ENCODE measurements at places on chromosomes 6 and 20.
A peak's percentile ranks its signal among the peaks of the same experiment; 100 is the strongest.

- no peak for DNase-seq
Observed at GRCh38 chr6:129370268-129370916, 339.6 kb downstream of the ARHGAP18 start.

- no peak for DNase-seq
Observed at GRCh38 chr6:18978337-18979128, 591.4 kb downstream of the RNF144B start.

GRCh38 chr20:9969626-9970025 is 65.2 kb upstream of the ANKEF1 start:
- no peak for DNase-seq

DNA sequence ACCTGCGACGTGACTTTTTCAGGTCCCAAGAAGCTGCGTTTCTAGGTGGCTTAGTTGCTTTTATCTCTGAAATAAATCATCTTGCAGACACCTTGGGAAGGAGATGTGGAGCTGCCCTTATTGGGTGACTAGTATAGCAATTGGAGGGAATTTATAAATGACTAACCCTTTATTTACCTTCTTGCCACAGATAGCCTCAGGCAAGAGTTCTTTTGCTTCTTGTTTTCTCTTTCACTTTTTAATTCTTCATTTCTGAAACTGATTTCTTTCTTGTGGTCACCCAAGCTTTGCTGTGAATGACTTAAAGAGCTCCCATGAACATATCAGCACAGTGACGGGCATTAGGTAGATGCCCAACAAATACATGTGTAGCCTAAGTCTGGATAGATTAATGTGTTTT is 3.0 kb downstream of the ADGRF4 start:
- no peak for DNase-seq

DNA sequence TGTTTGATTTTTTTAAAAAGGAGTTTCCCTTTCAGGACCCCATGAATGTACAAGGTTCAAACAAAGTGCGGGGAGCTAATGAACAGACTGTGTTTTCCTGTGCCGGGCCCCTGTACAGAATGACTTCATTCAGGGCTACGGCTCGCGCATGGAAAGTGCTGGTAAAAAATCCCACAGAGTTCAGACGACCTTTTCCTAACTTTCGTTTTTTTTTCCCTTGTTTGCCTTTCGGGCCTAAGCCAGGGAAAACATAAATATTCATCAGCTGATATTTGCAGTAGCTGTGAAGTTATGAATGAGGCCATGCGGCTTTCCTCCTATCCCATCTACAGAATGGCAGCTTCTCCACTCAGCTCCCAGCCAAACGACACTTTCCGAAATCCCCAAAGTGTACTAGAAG is 74.0 kb downstream of the HAO1 start:
- DNase-seq: no peak

DNA sequence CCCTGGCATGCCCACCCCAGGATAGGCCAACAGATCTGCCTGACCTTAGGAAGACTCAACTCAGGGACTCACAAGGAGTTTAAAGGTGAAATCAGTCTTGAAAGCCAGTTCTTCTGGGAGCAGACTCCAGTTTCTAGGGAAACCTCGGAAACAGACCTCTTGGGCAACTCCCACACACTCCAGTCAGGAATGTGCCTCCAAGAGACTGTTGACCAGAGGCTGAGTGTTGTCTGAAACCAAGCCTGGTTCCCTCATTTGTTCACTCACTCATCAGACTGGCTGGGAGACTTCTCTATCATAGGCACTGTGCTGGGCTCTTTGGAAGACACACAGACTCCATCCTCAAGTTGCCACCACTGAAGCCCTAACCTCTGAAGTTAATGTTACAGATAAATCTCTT is 1.8 kb downstream of the TREM1 start:
- no peak for DNase-seq

- peak; percentile 10 for DNase-seq
Observed at GRCh38 chr6:24547243-24547642, 52.5 kb downstream of the ALDH5A1 start.

GRCh38 chr6:3741477-3741871 is 10.0 kb downstream of the PXDC1 start:
- no peak for DNase-seq

DNA sequence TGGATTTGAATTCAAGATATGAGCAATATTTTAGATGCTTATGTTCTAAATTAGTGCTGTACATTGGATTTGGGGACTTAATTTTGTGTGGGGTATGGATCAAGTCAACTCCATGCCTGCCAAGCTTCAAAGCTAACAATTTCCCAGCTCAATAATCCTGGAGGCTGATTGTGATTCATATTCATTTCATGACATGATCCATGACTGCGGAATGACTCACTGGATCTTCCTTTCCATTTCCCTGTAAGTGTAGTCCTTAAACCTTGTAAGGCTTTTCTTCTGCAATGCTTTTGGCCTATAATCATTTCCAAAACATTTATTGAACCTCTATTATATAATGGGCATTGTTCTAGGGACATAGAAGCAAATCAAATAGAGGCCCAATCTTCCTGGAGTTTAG is 44.7 kb upstream of the CCN2 start:
- no peak for DNase-seq

GRCh38 chr20:58629215-58629580 is 21.9 kb upstream of the STX16 start:
- DNase-seq: no peak

- peak; percentile 48 for DNase-seq
Observed at GRCh38 chr20:39048000-39048696, 86.0 kb downstream of the DHX35 start.

DNA sequence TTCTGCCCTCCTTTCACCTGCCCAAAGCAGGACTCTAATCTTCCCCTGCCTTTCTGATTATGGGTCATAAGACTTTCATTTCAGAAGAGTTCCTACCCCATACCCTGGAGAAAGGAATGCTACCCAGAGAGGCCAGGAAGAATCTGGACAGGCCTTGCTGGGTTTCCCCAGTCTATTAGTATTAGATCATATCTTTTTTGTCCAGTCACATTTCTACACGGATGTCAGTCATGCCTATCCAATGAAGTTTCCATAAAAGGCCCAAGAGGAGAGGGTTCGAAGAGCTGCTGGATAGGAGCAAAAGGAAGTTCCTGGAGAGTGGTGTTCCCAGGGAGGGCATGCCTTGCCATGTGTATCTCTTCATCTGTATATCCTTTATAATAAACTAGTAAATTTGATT is 3.2 kb downstream of the POLH start:
- DNase-seq: no peak

DNA sequence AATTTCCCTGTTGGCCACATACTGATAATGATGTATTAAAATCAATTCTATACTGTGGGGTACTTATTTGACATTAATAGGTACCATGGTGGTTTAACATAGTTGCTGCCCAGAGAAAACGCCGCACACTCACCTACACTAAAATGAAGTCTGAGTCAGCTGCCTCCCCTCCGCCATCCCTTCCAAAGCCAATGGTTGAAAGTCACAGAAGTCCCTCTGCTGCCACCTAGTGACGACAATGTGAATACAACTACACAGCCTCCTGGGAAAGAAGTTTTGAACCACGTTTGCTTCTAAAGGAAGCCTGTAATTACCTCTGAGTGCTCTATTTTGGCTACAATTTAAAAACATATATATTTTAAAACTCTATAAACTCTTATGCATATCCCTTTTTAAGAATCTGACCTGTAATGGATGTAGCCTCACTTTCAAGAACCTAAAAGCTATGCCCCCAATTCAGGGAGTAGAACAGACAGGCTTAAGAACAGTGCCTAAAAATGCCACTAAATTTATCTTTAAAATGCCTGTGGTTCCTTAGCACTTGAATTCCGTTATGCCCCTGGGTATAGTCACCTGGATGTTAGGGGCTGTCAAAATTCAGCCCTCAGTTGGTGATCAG is 20.6 kb upstream of the ECI2 start:
- DNase-seq: peak; percentile 60

DNA sequence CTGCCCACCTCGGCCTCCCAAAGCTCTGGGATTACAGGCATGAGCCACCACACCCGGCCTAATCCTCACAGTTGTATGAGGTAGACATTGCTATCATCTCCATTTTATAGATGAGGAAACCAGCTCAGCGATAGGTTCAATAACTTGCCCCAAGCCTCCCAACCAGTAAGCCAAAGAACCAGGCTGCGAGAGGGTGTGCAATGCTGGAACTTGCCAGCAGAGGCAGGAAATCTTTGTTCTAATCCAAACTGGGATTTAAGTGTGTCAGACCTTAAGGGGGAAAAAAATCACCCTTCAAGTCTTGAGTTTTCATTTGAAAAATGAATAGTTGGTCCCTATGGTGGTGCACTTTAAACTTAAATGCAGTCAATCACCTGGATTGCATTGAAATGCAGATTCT is 20.1 kb upstream of the RNGTT start:
- no peak for DNase-seq

GRCh38 chr6:56787209-56787608 is 144.5 kb upstream of the DST start:
- no peak for DNase-seq

Data from activated CD4-positive, alpha-beta T cell treated with anti-CD3 and anti-CD28 coated beads for 1 hour (primary cell).